ACHN (cell line): ENCODE measurements at places on chromosomes 5 and 9.

DNA sequence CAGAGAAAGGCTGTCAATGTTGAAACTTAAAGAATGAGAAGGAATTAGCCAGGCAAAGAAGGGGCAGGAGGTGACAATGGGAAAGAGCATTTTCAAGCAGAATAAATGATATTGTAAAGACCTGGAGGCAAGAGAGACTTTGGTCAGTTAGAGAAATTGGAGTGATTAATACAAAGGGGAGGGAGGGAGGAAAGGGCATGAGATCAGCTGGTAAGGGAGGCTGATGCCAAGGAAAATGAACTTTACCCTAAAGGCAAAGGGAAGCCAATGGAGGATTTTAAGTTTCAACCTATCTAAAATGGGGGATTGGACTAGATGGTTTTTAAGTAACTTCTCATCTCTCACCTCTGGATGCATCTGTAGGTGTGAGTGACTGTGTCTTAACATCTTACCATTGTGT, 23.3 kb downstream of the C5 start:
- no peak for DNase-seq

- DNase-seq, result no peak
Observed at GRCh38 chr9:137795156-137795666, 82.4 kb upstream of the CACNA1B start.

GRCh38 chr9:115034801-115035200, 83.2 kb downstream of the TNC start:
- peak; percentile 63 for DNase-seq

DNA sequence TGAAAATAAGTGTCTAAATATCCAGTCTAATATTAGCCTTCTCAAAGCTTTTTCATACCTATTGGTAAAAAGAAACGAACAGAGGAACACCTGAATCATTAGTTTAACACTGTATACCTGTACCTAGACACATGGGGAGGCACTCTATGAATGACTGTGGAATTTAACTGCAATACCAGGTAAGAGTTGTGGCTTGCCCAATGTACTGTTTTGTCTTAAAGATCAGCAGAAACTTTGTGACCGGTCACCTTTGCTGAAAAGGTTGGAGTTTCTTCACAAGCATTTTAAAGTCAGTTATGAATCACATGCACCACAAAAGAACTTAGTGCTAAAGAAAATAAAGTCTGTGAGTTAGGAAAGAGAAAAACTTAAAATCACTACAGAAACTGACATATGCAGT, 2.4 kb downstream of the PGGT1B start:
- DNase-seq, result no peak

DNA sequence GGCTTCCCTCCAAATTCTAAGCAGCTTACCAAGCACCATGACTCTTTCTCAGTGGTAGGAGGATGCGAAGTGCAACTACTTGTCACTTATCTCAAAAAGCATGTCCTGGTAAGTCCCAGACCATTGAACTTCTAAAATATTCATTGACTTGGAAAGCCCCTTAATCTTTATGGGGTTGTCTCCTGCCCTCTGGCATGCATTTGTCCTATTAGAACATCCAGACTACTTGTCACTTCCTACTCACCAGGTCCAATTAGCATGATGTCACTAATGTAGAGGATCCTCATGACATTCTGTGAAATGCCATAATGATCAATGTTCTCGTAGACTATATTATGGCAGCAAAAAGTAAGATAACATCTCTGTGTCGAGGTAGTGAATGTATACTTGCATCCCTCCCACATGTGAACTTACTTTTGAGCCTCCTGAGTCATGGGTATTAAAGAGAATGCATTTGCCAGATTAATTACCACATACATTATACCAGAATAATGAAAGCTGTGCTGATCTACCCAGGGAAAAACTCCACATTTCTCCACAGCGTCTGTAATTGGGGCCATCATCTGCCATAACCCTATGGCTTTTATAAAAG, 63.5 kb upstream of the RAD23B start:
- no peak for DNase-seq

DNA sequence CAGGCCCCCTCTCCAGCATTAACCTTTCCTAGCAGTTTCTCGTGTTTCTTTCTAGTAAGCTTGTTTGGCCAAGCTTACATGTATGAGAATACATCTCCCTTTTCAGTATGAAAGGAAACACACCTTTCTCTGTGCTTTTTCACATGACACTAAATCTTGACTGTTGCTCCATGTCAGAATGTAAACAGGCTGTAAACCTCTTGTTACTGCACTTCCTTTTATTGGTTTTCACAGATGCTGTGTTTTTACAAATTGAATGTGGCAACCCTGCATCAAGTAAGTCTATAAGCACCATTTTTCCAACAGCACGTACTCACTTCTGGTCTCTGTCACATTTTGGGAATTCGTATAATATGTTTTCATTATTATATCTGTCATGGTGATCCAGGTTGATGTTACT, 2.2 kb upstream of the CANX start:
- DNase-seq, result no peak

- DNase-seq, result no peak
Observed at GRCh38 chr9:14936491-14936890, 26.3 kb upstream of the FREM1 start.

- no peak for DNase-seq
Observed at GRCh38 chr5:113057557-113057984, 81.0 kb downstream of the DCP2 start.

GRCh38 chr5:124790301-124790894, 44.0 kb upstream of the ZNF608 start:
- DNase-seq, result no peak

- DNase-seq, result peak; percentile 38
Observed at GRCh38 chr5:82793808-82794419, 283.3 kb downstream of the TMEM167A start.

- no peak for DNase-seq
Observed at GRCh38 chr9:138069731-138070456, 192.3 kb downstream of the CACNA1B start.

- no peak for DNase-seq
Observed at GRCh38 chr9:135083831-135084230, 3.6 kb upstream of the OLFM1 start.

DNA sequence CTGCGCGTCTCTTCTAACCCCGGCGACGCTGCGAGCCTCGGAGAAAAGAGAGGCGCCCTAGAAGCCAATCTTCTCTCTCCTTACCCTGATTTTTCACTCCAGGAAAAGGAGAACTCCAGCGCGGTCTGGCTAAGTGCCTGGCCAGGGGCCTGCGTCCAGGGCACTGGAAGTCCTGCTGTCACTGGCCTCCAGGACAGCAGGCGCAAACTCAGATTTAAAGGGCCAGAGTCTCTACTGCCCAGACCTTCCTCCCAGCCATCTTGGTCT, 553 bp upstream of the FOXB2 start:
- DNase-seq, result no peak

DNA sequence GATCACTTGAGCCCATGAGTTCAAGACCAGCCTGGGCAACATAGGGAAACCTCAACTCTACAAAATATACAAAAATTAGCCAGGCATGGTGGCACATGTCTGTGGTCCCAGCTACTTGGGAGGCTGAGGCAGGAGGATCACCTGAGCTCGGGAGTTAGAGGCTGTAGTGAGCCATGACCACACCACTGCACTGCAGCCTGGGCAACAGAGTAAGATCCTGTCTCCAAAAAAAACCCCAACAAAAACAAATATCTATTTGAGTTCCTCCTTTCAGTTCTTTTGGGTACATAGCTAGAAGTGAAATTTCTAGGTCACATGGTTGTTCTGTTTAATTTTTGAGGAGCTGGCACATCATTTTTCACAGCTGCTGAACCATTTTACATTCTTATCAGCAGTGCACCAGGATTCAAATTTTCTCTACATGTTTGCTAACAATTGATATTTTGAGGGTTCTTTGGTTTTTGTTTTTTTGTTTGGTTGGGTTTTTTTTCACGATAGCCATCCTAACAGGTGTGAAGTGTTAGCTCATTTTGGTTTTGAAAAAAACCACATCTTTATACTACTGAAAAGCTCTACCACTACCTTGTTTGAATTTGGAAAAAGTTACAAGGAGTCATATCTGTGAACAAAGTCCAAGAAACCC, 176.9 kb upstream of the SLC12A2 start:
- DNase-seq, result no peak

- no peak for DNase-seq
Observed at GRCh38 chr9:70941191-70941590, 180.2 kb downstream of the TRPM3 start.

DNA sequence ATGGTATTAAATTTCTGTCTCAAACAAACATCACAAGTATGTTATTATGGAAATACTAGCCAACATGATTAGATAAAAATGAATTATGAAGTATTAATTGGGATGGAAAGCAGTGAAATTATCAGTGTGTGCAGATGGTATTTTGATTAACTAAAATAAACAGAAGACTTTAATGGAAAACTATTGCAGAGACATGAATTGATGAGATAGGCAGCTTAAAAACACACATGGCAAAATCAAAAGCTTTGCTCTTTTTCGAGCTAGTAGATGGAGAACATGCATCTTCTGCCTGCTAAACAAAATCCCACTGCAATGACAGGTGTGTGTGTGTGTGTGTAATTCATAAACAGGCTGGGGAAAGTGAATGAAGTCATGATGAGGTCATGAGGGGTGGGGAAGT, 426.2 kb downstream of the MTRR start:
- DNase-seq, result no peak

GRCh38 chr5:150789943-150790611, 11.5 kb downstream of the SMIM3 start:
- peak; percentile 78 for DNase-seq

- no peak for DNase-seq
Observed at GRCh38 chr5:180600554-180601041, 9.3 kb upstream of the SCGB3A1 start.
